ENCODE measurements at places on chromosomes 12 and 14.

- no peak for DNase-seq
These were observed 22.6 kb upstream of the SLC15A5 start for GRCh38 chr12:16300122-16300521.

DNA sequence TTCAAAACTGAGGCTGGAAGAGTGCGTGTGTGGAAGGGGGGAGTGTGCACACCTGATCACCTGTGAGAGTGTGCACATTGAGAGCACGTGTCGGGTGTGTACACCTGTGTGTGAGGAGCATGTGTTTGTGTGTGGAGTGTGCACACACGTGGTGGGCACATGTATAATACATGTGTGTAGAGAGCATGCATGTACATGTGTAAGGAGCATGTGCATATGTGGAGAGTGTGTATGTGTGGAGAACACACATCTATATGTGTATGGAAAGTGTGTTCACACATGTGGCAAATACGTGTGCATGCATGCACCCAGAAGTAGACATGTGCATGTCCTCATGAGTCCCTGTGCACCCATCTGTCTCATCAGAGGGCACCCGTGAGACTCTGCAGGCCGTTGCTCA, 63.1 kb upstream of the GPR68 start:
- DNase-seq, result no peak

DNA sequence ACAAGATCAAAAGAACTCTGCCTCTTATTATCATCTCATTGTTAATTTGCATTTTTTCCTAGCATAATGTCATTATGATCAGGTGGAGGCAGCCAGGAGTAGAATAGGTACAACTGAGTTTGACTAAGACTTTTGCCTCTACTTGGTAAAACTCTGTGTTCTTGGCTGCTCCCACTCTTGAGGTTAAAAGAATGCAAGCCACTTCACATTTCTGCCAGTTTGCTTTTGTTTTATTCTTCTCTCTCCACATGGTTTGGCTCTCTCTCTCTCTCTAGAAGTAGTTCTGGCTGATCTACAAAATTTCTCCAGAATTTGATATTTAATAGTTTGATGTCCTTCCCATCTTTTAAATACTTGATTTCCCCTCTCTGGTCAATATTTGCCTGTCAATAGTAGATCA, 170.7 kb upstream of the E2F7 start:
- DNase-seq, result no peak

DNA sequence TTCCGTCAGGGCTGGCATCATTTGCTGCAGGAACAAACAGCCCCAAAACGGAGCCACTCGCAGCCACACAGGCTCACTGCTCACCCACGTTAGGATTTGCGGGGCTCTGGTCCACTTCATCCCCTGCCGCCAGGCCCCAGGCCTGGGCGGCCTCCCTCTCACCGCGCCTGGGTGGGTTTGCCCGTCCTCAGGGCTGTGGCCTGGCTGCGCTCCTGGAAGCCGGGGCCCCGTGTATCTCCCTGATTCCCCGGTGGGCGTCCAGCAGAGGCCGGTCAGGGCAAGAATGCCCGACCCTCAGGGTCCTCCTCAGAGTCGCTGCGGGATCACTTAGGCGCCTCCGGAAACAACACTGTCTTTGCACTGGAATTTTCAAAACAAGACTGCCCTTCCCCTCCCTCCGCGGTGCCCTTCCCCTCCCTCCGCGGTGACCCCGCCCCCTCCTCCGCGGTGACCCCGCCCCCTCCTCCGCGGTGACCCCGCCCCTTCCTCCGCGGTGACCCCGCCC, 15.7 kb upstream of the FBRSL1 start:
- DNase-seq, result no peak

DNA sequence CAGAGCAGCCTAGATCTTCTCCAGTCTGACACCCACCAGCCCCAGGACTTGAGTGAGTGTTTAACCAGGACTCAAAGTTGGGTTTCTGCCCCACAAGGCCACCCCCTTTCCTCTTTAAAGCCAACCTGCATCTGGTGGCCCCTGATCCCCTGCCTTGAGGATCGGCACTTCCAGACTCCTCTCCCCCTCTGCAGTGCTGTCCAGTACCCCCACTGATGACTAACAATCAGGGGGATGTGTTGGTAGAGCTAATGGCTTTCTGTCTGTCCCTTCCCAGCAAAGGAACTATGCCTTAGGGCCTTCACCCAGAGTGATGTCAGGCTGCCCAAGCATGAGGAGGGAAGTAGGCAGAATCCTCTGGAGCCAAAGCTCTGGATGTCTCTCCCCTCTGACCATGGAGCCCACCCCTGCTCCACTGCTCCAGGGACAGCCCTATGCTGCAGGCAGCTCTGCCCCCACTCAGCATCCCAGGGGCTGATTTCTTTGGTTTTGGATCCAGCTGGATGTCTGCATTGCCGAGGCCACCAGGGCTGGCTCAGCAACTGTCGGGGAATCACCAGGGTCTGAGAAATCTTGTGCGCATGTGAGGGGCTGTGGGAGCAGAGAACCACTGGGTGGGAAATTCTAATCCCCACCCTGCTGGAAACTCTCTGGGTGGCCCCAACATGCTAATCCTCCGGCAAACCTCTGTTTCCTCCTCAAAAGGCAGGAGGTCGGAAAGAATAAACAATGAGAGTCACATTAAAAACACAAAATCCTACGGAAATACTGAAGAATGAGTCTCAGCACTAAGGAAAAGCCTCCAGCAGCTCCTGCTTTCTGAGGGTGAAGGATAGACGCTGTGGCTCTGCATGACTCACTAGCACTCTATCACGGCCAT, 42.9 kb downstream of the DAD1 start:
- no peak for DNase-seq

DNA sequence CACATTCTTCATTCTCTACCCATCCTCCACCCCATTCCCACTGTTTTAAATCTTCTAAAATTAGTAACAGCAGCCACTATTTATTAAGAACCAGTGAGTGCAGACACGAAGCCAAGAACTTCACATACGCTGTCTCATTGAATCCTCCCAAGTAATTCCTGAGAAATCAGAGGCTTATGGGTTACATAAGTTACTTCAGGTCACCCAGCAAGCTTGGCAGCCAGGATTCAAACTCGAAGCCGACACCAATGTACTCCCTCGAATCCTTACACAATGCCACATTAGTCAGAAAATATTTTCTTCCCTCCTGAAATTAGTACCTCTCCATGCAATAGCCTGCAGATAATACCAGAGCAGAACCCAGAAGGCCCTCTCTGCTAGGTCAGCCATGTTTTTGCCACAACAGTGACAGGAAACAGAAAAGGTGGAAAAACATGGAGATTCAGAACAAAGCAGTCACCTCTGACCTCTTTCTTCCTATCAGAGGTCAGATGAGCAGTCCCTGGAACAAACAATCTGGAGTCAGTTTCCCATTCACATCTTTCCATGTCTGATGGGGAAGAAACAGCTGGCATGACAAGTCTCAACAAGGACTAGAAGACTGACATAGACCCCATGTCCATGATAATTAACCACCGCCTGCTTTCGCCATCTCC, 16.4 kb downstream of the NID2 start:
- no peak for DNase-seq

GRCh38 chr14:33349871-33350270, 411.2 kb downstream of the NPAS3 start:
- DNase-seq, result no peak

- DNase-seq, result no peak
These were observed 28.4 kb downstream of the SLC6A12 start for GRCh38 chr12:185576-185955.

DNA sequence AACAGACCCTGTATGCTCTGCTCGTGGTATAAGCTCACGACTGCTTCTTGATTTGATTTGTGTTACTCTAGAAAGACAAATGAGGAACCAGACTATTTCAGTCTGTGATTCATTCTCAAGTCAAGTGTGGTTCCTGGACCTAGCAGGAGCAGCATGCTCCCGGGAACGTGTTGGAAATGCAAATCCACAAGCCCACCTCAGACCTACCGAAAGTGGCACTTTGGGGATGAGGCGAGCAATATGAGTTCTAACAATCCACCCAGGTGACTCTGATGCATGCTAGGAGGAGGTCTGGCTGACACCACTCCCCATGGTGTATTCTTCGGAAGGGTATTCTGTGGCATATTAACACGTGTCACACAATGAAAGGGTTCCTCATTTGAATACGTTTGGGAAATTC, 59.5 kb upstream of the TMX1 start:
- DNase-seq, result no peak

DNA sequence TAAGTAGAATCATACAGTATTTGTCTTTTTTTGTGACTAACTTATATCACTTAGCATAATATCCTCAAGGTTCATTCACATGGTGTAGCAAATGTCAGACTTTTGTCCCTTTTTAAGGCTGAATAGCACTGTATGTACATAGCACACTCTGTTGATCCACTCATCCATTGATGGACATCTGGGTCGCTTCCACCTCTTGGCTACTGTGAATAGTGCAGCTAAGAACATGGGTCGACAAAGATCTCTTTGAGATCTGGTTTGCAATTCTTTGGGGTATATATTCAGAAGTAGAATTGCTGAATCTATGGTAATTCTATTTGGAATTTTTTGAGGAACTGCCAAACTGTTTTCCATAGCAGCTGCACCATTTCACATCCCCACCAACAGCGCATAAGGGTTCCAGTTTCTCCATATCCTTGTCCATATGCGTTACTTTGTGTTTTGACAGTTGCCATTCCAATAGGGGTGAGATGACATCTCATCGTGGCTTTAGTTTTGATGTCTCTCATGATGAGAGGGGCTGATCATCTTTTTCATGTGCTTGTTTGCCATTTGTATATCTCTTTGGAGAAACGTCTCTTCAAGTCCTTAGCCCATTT, 73.9 kb downstream of the GLRX5 start:
- DNase-seq, result no peak

Data from common myeloid progenitor, CD34-positive (primary cell).